ENCODE measurements at places on chromosomes 7 and 10.

DNA sequence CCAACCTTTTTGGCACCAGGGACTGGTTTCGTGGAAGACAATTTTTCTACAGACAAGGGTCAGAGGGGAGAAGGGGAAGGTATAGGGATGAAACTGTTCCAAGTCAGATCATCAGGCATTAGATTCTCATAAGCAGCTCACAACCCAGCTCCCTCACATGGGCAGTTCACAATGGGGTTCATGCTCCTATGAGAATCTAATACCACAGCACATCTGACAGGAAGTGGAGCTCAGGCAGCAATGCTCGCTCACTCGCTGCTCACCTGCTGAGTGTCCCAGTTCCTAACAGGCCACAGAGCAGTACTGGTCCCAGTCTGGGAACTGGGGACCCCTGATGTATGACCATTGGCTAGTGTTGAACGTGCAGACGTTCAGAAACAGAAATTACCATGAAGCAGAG, 63.7 kb downstream of the ATE1 start:
- ATAC-seq: no peak

GRCh38 chr10:8444630-8445029, 390.1 kb downstream of the GATA3 start:
- ATAC-seq: no peak

GRCh38 chr7:55513868-55514267, 58.4 kb downstream of the VOPP1 start:
- no peak for ATAC-seq

DNA sequence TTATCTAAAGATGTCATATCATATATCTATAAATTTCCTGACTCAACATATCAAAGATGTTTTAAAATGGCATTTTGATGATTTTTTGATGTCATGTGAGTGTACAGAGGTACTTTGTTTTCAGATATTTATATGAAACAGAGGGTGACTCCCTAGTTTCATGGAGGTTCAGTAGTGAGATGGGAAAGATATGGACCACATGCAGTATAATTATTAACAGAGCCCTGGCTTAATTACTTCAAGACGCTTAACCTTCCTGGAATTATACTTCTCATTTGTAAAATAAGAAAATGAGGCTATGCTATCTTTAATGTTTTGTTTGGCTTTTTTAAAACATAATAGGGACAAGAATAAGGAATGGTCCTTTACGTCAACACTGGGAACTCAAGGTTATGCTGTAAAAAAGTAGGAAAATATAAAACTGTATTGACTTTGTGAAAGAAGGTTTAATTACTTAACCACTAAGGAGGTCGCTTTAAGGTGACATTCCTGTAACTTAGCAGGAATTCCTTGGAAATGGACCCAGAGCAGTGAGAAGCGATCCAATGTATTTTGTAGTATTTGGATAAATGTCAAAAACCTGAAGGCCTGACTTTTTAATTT, 821.0 kb upstream of the IGFBP3 start:
- ATAC-seq: no peak

- no peak for ATAC-seq
Observed at GRCh38 chr7:140539461-140539860, 60.2 kb upstream of the MKRN1 start.
